ENCODE measurements at places on chromosomes 3 and 15. TPM values are rescaled to one million over a fixed set of nuclear protein-coding genes. Genes with fewer than 3 reads are reported as not detected.

- no peak for DNase-seq
These were observed 6.1 kb downstream of the OR5H15 start for GRCh38 chr3:98172621-98173020.

- peak; percentile 43 for DNase-seq
These were observed 694 bp downstream of the ABTB1 start for GRCh38 chr3:127673191-127674100.

Gene CYP1A2
- not detected for total RNA-seq

- peak; percentile 53 for DNase-seq
These were observed 103.5 kb upstream of the SLC7A14 start for GRCh38 chr3:170689296-170689829.

Gene CD96
- total RNA-seq, result 0.10 TPM

- no peak for DNase-seq
These were observed 38.2 kb upstream of the FAM3D start for GRCh38 chr3:58704745-58705144.

GRCh38 chr3:31639828-31640227 is 107.1 kb downstream of the STT3B start:
- no peak for DNase-seq

Gene MED12L
- 8.5 TPM for total RNA-seq

- DNase-seq, result peak; percentile 70
These were observed 62.8 kb upstream of the SEC22A start for GRCh38 chr3:123138839-123139444.

- DNase-seq, result no peak
These were observed 386.3 kb downstream of the EPHB1 start for GRCh38 chr3:135181408-135181807.

Gene HTD2
- 21.8 TPM for total RNA-seq

Gene CHDH
- total RNA-seq, result 2.6 TPM

Gene GOLGA8S
- total RNA-seq, result 0.21 TPM

Gene LRRC3B
- 6.3 TPM for total RNA-seq

Gene RIOX2
- 45.7 TPM for total RNA-seq

DNA sequence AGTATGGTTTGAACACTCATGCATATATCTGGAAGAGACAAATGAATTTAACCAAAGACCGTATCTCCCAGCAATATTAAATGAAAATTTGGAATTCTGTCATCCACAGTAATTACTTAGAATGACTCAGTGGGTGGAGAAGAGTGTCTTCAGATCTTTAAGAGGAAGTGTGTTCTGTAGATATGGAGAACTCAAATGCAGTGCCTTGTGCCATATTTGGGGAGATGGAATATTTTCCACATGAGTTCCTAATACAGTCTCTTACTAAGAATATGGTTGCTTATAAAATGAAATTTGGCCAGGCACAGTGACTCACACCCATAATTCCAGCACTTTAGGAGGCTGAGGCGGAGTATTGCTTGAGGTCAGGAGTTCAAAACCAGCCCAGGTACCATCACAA is 40.5 kb downstream of the ANO10 start:
- no peak for DNase-seq

Gene RLBP1
- not detected for total RNA-seq

GRCh38 chr3:49377483-49377882 is 19.3 kb upstream of the GPX1 start:
- DNase-seq, result no peak

Gene GPR160
- 1.3 TPM for total RNA-seq

DNA sequence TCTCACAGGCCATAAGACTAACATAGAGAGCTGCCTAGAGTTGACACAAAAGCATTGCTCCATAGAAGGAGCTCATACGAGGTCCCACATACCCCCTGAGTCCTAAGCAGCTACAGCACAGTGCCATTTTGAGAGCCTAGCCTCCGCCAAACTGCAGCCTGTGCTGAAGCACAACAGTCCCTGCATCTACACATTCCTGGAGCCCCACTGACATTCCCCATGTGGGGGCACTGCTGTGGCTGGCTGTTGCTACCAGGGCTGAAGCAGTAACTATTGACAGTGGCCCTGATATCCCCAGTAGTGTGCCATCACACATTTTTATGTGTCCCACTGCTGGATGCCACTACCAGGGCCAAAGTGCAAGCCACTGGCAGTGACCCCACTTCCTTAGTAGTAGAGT is 80.3 kb downstream of the CERS3 start:
- DNase-seq, result no peak

Gene RASGRP1
- total RNA-seq, result 2.1 TPM

Gene OSTN
- total RNA-seq, result 9.5 TPM

GRCh38 chr15:42385980-42386700 is 26.8 kb downstream of the CAPN3 start:
- peak; percentile 53 for DNase-seq

Gene C3orf70
- 6.2 TPM for total RNA-seq

- DNase-seq, result no peak
These were observed 40.8 kb downstream of the GOLGA6L1 start for GRCh38 chr15:23095796-23096195.

Gene LMAN1L
- total RNA-seq, result not detected

DNA sequence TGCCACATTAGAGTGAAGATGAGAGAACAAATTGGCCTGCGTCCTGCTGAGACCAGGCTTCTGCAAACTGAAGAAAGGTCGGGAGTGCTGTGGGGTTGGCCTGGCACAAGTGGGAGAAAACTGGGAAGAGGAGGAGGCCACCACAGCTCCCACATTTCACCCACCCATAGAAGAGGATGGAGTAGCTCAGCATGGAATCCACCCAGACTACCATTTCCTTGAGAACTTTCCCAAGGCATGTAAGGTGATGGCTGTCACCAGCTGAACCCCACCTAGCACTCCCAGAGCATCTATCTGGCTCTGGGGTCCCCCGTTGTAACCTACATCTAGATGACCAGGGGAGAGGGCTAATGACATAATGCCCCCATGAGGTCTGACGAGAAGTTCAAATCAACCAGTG is 120.4 kb upstream of the TRIM42 start:
- DNase-seq, result no peak

DNA sequence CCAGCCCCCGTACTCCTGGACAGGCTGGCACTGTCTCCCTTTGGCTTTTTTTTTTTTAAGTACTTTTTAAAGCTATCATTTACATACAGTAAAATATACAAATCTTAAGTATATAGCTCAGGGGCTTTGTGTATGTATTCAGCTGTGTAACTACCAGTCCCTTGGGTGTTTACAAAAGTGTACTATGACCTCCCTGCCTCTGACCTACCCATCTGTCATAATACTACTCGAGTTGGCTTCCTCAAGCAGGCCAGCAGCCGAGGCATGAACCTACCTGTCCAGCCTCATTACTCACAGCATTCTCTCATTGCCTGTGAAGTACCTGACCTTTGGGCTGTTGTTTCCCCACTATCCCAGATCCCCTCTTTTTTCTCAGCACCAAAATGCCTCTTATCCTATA is 33.2 kb downstream of the ABHD2 start:
- DNase-seq, result no peak

Gene ADAMTS9
- total RNA-seq, result 165 TPM

Gene CSTA
- total RNA-seq, result 17.0 TPM

All from tongue (tissue), 3 donors.